CD4-positive, alpha-beta T cell treated with Interleukin-17A for 1 hour (primary cell): ENCODE measurements at places on chromosomes 5 and 9.

DNA sequence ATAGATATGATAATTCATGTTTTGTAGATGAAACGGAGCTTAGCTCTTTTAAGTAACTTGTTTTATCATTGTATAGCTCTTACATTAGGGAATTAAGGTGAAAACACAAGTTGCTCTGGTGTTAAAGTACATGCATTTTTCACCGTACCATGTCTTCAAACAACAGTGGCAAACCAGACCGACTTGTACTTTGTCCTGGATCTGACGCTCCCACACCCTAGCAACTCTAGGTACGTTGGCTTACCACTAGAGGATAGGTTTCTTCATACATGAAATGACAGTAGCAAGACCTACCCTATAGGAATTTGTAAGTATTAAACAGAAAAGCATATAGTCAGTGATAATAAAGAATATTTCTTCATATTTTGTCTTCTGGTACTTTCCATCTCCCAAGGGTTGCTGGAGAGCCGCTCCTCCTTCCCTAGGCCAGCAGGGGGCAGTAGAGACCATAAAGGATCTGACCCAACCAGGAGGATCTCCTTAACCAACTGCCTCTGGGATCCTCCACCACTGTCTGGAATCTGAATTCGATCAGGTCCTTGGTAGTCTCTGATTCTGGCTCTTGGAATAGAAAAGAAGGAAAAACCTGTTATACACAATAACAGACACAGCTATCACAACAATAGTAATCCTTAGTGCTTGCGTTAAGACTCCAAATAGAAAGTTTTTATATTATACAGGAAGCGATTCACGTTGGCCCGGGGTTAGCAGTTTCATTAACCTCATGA is 136.7 kb downstream of the CAVIN4 start:
- peak; percentile 25 for DNase-seq

DNA sequence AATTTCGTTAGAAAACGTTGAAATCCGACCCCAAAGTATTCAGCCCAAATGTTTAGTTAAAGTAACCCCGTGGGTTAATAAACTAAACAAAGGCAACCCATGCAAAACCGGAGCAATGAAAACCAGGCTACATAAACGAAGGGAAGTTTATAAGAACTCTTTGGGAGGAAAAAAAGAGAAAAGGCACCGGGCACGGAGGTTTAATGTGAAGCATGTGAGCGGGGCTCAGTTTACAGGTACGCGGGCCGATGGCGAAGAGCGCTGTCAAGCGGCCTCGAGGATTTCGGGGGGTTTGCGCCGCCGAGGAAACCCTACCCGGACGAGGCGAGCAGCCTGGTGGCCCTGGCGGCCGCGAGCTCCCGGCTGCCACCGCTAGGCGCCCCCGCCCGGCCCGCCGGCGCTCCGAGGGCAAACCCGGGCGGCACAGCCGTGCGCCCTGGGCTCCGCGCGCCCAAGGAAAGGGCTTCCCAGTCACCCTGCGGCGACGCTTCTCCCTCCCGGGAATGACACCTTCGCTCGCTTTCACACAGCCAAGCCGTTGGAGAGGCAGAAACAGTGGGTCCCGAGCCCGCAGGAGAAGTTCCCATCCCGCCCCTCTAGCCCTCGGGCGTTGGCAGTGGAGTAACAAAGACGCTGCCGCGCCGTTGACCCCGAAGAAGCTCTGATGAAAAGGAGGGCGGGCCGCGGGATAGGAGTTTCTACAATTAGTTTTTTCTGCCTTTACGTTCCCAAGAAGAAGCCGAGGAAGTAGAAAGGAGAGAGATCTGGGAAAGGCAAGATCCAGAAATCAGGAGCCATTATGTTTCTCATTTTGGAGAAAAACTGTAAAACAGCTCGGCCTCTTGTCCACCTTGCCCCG is 126.0 kb downstream of the TMEM174 start:
- no peak for DNase-seq

DNA sequence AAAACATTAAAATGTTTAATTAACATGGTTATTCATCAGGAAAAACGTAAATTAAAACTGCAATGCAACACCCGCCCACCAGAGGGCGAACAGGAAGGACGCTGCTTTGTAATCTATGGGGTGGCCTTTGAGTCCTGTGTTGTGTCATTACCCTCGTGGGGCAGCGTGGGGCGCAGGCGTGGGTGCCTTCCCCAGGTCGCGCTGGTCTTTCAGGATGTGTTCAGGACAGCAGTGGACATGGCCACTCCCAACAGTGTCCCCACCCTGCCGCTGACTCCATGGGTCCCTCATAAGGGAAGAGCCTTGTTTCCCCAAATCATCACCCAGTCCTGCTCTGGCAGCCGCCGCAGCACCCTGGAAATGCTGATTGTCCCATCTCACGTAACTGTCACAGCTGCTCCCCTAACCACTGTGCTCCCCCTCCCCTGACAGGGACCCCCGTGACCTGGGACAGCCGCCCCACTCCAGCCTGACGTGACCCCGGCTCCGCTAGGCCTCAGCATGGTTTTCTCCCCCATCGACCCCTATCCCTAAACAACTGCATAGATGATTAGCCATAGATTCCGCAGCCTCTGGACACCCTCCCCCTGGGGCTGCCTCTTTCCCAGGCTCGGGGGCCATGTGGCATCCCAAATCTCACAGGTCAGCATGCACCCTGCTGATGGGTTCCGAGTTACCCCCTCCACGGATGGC is 36.4 kb downstream of the GLT6D1 start:
- DNase-seq = peak; percentile 51

- DNase-seq = no peak
These were observed 146.8 kb downstream of the SIL1 start for GRCh38 chr5:139051392-139051791.

DNA sequence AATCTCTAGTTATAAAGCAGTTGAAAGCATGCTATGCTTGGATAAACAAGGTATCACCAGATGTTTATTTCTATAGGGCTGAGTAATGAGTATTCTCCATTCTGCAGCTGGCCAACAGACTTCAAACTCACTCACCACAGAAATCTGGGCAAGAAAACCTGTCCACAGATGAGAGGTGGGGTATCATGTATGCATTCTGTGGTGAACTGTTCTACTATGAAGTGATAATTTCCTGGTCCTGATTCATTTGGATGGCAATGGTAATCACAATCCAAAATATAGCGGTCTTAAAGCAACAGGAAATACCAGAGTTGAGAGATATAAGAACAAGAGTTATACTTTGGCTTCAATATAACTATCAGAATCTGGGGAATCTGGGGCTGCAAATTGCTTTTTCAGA is 65.9 kb upstream of the EFNA5 start:
- DNase-seq = no peak

GRCh38 chr5:149796030-149796429 is 65.9 kb downstream of the PPARGC1B start:
- DNase-seq = no peak
